ENCODE measurements at places on chromosomes 1 and 21.

- no peak for DNase-seq
Measured at GRCh38 chr1:30399026-30399425, 324.4 kb downstream of the MATN1 start.

GRCh38 chr1:92298573-92299476, at the start of the genes GLMN and RPAP2:
Gene GLMN, minus strand, starts transcription at chr1:92298987. Its CDS starts 988 bp downstream, at chr1:92297999.
Gene RPAP2, plus strand, starts transcription at chr1:92299059. Its CDS starts 15 bp downstream, at chr1:92299074.
- DNase-seq, result peak; percentile 32

- DNase-seq, result no peak
Measured at GRCh38 chr1:119004129-119004527, 16.0 kb upstream of the TBX15 start.

GRCh38 chr1:165645654-165646366, 14.8 kb downstream of the MGST3 start:
- no peak for DNase-seq

GRCh38 chr1:224641030-224641429, 24.9 kb downstream of the CNIH3 start:
- DNase-seq, result peak; percentile 6

- no peak for DNase-seq
Measured at GRCh38 chr1:100569888-100570287, 31.9 kb downstream of the GPR88 start.

GRCh38 chr1:9717193-9718005, 65.9 kb downstream of the PIK3CD start:
- DNase-seq, result no peak

- no peak for DNase-seq
Measured at GRCh38 chr1:94668528-94668927, 127.0 kb upstream of the F3 start.

Measured in NCI-H524 treated with DMSO at 0.1 percent for 48 hours (cell line).